ENCODE measurements at places on chromosomes 2 and 18.

DNA sequence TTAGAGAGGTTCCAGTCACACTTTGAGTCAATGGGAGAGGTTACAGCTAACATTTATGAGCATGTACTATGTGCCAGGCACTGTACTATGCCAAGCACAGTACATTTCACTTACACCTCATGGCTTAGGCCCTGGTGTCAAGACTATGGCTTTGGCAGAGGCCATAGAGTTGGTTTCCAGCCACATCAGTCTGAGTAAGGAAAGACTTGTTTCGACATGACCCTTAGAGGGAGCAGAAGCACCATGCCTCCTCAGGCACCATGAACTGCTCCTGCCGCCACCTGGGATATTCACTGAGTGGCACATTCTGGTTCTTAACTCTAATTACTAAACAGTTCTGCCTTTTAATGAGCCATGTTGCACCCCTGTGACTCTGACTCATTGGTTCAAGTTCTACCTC lies 12.7 kb downstream of the DGUOK start:
- DNase-seq, result no peak

DNA sequence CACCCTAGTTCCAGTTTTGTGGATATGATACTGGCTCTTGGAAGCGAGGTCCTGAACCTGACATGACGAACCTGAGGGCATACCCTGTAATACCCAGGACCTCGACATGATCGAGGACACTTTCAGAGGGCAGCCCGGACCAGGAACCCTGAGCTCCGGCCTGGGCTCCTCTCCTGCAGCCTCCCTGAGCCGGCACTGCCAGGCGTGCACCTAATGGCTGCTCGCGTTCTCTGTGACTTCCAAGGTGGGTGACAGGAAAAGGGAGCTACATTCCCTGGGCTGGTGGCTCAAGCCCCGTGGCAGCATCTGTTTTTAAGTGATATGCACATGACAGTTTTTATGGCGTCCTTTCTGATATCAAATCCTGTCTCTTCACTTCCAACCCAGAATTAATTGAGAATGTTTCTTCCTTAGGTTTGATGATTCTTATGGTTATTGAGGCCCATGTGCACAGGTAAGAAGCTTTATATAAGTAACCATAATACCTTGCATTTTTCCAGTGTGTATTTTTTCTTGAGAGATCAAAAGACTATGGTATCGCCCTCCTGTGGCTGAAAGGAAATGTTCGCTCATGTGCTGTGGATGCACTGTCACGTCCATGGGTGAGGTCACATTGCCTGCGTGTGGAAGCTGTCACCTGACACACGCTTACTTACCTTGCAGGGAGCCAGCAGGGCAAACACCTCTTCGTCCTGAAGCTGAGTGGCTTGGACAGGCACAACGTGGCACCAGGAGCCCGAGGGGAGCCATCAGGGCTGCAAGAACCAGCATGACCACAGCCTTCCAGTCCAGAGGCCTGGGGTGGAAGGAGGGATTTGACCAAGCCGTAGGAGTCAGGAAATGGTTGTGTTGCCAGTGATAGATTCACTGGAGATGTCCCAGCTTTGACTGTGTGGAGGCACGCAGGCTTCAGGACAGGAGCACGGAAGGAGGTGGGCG lies 367.4 kb upstream of the MYT1L start:
- DNase-seq, result no peak

GRCh38 chr2:10390369-10390801 lies 57.7 kb downstream of the ODC1 start:
- no peak for DNase-seq

DNA sequence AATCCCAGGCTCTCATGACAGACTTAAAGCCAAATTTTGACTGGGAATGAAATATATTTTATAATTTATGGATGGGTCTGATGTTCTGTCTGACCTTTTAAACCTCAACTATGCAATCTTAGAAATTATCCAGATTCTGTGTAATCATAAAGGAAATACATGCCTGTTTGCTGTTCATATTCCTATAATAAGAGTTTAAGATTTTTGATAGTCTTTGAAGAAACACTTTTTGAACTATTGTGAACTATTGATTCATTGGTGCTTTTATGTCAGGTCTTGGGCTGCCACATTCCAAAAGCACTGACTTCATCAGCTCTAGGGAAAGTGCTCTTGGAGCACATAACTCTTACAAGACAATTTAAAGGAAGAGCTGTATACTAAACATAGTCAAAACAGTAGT lies 64.2 kb downstream of the CCDC150 start:
- no peak for DNase-seq

DNA sequence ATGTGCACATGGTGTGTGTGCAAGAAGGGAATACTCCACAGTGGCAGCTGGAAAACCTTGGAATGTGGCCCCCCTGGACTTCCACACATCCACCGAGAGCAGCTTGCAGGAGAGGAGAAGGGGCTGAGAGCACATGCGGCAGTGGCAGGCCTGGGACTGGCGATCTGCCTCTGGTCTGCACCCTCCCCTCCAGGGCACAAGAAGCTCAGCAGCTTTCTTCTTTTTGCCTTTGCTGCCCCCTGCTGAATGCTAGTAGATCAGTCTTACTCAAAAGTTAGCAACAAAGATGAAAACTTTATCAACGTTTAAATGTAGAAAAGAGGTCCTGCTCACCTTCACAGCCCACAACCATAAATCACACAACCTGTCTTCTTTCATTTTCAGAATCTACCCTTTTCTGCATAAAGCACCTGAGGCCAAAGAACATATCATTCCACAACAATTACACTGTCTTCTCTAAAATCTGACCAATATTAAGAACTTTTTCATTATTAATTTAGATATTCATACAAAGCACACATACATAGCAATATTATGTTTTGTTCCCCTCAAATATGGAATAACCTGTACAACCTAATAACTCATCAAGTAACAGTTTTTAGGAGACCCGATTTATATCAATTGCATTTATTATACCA lies 34.6 kb downstream of the TGFBRAP1 start:
- DNase-seq, result no peak
